ENCODE measurements at places on chromosomes 7 and 10.
A peak's percentile ranks its signal among the peaks of the same experiment; 100 is the strongest.

DNA sequence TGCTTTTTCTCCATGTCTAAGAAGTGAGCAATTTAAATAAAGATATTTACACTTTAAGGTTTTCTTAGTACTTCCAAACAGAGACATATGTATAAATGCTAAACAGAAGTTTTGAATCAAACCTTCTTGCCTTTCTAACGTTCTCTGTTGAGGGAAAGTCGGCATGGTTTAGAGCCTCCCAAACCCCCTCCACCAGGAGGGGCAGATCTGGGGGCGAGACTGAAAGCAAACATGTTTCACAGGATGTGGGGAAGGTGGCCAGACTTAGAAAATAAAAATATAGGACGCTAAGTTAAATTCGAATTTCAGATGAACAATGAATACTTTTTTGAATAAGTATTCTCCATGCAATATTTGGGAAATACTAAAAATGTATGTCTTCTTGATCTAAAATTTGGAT, 208.3 kb upstream of the SHH start:
- no peak for ATAC-seq

DNA sequence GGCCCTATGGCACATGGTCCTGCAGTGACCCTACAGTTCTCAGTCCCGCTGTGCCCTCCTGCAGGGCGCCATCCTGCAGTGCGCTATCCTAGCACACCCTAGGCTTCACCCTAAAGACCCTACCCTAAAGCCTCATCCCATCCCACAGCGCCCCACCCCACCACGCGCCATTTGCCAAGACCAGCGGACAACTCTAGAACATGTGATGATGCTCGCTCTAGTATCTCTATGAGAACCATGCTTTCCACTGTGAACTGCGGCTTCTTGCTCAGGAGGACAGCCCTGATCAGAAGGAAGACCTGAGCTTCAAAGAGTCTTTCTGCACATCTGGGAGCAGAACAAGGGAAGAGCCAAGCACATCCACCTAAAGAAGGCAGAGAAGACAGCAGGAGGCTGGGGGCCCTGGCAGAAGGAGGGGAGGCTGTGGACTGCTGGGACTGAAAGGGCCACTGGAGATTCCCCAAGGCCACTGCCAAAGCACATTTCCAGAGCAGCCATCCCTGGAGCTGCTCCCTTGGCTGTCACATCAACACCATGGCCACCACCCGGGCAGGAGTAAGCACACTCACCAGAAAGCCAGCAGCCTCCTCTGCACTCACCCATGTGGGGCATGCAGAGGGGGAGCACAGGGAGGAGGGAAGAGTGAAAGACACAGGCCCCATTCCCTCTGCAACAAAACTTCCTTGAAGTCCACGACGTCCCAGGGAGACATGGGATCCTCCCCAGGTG, 134.1 kb downstream of the TNS3 start:
- ATAC-seq: no peak

DNA sequence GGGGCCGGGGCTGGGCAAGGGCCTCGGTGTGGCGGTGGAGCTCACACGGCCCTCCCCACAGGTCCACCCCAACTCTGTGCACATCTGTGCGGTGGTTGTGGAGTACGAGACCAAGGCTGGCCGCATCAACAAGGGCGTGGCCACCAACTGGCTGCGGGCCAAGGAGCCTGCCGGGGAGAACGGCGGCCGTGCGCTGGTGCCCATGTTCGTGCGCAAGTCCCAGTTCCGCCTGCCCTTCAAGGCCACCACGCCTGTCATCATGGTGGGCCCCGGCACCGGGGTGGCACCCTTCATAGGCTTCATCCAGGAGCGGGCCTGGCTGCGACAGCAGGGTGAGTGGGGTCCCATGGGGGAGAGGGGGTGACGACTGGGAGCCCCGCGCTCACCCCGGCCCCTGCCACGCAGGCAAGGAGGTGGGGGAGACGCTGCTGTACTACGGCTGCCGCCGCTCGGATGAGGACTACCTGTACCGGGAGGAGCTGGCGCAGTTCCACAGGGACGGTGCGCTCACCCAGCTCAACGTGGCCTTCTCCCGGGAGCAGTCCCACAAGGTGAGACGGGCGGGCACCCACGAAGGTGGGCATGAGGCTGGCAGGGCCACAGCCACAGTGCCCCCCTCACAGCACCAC, 8.8 kb downstream of the TMEM120A start:
- no peak for ATAC-seq

GRCh38 chr10:50396491-50397311, 145.4 kb upstream of the ASAH2 start:
- peak; percentile 84 for ATAC-seq

- ATAC-seq: no peak
Observed at GRCh38 chr10:70673929-70674559, 1.7 kb downstream of the ADAMTS14 start.

DNA sequence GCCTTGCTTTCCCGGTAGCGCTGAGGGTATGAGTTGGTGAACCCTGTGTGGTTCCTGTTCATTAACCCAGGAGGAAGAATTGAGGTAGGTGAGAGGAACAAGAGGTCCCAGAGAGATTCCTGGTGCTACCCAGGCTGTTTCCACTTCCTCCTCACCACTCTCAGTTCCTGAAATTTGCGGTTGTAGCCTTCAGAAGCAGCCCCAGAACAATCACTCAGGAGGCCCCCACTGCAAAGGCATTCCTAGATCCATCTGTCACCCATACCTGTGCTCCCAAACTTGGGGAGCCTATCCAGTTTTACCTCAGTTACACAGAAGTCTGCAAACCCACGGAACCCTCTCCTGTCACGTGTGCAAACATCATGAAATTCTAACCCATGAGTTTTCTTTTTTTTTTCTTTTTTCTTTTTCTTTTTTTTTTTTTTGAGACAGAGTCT, 9.0 kb upstream of the PIP4K2A start:
- ATAC-seq: peak; percentile 47

Data from activated CD4-positive, CD25-positive, alpha-beta regulatory T cell treated with anti-CD3 and anti-CD28 coated beads, Interleukin-2, amount 50 U/mL, for 24 hours (primary cell).